Mesenchymal stem cell (in vitro differentiated cells and primary cell): ENCODE measurements at places on chromosomes 12 and 14.

- DNase-seq = no peak
These were observed 17.7 kb downstream of the SPPL3 start for GRCh38 chr12:120886199-120887018.

- no peak for DNase-seq
These were observed 287.5 kb downstream of the FOXG1 start for GRCh38 chr14:29054119-29054518.

GRCh38 chr12:24708043-24708442, 240.9 kb downstream of the BCAT1 start:
- DNase-seq = no peak

DNA sequence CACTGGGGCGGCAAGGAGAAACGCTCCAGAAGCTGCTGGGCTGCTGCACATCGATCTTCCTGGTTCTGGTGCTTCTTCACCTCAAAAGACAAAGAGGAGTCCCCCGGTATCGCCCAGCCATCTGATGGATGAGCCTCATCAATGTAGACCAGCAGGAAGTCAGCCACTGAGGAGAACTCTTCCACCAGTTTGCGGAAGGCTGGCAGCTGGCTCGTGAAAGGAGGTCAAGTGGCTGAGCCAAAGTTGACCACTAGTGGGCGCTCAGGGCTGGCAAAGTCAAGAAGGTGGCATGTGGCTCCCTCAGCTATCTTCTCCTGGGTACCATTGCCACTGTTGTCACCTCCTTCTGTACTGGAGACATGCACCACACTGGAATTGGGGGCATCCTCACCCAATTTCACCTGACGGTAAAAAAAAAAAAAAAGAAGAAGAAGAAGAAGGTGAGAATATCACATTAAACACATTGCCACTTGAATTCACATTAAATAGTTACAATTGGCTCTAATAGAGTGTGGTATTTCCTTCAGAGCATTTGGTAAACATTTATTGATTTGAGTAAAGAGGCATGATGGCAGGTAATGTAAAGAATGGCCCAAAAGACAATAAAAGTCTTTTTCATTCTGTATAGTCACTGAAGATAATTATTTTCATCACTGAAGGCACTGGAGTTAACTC, 8.3 kb downstream of the DIO2 start:
- no peak for DNase-seq

GRCh38 chr14:52314595-52315354, 663 bp downstream of the PTGER2 start:
- DNase-seq = peak; percentile 56

- no peak for DNase-seq
These were observed 2.4 kb upstream of the FAM181A start for GRCh38 chr14:93924592-93925355.

DNA sequence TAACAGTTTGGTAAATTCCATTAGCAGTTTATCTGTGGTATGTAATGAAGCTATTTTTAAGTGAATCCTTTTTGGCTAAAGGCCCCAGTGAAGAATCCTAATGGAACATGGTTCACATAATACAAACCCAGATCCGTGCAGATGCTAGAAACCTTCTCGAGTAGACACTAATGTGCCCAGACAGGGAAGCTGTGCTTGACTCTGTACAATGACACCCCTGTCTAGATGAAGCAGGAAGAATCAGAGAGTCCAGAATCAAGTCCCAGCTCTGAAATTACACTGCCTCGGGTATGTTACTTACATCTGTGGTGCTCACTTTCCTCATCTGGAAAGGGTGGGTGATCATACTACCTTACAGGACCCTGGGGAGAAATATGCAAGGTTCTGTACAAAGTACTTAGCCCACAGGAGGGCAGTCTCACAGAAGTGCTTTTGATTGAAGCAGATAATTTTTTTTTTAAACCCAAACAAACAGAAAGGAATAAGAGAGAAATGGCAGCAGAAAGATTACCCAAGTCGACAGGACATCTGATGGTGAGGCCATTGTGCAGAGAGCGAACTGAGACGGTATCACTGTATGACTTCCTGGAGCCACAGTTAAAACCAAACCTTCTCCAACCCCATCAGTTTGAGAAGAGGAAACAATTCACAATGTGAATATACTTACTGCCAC, 8.5 kb downstream of the CRACR2A start:
- DNase-seq = no peak

- no peak for DNase-seq
These were observed 346.7 kb upstream of the CCDC196 start for GRCh38 chr14:66139432-66139831.

DNA sequence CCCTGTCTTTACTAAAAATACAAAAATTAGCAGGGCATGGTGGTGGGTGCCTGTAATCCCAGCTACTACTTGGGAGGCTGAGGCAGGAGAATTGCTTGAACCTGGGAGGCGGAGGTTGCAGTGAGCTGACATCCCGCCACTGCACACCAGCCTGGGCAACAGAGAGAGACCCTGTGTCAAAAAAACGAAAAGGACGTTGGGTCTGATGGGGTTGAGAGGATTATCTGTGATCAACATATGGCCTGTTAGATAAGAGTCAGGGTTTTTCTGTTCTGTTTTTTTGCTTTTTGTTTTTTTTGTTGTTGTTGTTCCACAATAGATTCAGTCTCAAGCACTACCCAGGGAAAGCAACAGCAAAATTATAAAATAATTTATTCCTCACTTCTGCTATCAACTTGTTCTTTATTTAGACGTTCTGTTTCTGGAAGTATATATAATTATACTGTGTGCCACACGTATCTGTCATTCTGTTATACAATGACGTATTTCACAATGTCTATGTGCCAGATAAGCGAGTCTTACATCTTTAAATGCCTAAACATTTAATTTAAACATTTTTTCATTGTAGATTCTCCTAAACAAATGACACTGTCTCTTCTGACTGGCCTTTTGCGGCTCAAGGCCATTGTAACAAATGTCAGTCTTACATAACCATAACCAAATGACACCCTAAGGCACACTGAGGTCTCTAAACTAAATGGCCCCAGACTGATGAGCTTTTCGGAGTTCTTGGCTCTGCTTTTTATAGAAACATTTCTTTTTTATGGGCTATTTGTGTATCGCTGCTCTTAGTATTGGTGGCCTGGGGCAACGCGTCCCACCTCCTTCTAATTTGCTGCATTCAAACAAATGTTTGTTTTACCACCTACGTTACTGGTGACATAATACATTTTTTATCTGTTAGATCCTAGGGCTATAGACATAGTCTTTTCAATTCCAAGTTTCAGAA, 7.2 kb upstream of the P2RX4 start:
- no peak for DNase-seq

GRCh38 chr14:29425705-29426482, 501.8 kb downstream of the PRKD1 start:
- DNase-seq = no peak

DNA sequence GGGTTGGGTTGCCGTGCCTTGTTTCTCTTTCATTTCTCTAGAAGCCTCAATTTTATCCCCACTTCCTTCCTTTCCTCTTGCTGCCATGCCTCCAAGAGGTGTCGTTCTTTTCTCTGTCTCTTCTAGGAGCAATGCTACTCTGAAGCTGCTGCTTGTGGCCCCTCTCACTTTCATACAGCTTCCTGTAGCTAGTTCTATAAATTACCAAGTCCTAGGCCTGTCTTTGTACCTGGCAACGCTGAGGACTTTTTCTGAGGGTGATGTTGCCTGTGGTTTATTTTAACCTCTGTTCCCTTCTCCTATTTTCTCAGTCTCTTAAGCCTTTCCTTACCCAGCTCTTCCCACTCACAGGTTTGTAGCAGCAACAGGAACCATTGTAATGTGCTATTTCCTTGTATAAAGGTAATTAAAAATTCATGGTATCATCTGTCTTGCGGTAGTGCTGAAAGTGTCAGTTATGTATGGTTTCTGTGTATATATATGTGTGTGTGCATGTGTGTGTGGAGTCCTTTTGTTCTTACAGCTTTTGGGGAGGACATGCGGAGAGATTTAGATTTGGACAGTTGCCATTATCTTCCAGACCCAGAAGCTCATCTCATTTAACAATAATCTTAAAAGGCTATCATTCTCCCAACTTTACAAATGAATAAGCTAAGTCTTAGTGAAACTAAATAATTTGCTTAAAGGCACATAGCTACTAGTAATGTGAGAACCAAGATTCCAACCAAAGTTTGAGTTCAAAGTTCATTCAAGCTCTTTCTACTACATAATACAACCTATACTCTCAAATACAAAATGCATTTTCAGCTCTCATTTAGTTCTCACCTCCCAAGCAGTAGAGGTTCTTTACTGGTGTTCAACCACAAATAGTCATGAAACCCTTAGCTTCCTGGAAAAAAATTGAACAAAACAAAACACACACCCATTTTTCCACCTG, 43.8 kb downstream of the DDHD1 start:
- peak; percentile 38 for DNase-seq

- no peak for DNase-seq
These were observed 7.4 kb upstream of the BEGAIN start for GRCh38 chr14:100594625-100594951.

DNA sequence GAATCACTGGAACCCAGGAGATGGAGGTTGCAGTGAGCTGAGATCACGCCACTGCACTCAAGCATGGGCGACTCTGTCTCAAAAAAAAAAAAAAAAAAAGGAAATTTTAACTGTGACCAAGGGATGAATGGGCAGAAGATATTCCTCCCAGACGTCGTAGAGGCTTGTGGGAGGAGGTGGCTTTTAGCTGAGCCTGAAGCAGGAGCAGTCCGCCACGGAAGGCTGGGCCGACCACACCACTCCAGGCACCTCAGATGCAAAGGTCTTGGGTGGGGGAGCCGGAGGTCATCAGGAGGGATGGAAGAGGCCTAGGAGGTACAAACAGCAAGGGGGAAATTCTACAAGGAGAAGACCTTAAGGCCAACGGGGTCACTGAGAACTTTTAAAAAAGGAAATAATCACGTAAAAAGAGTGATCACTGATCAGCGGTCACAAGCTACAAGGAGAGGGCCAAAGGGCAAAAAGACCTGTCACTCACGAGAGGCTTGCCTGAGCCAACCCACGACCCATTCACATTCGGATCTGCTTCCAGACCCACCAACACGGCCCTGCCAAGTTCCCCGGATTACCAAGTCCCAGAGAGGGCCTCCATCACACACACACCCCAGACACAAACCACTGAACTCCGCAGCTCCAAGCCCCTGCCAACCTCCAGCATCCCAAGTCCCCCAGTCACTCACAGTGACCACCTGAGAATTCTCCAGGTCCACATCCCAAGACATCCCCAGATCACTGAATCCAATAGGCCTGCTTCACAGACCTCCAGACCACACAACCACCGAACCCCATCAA, 3.5 kb downstream of the ZNF605 start:
- DNase-seq = no peak

GRCh38 chr12:41636653-41637052, 448.5 kb downstream of the PDZRN4 start:
- peak; percentile 1 for DNase-seq
